ENCODE measurements at places on chromosomes 7 and 10.

- ATAC-seq, result no peak
Observed at GRCh38 chr10:10479465-10479864, 538.2 kb upstream of the CELF2 start.

DNA sequence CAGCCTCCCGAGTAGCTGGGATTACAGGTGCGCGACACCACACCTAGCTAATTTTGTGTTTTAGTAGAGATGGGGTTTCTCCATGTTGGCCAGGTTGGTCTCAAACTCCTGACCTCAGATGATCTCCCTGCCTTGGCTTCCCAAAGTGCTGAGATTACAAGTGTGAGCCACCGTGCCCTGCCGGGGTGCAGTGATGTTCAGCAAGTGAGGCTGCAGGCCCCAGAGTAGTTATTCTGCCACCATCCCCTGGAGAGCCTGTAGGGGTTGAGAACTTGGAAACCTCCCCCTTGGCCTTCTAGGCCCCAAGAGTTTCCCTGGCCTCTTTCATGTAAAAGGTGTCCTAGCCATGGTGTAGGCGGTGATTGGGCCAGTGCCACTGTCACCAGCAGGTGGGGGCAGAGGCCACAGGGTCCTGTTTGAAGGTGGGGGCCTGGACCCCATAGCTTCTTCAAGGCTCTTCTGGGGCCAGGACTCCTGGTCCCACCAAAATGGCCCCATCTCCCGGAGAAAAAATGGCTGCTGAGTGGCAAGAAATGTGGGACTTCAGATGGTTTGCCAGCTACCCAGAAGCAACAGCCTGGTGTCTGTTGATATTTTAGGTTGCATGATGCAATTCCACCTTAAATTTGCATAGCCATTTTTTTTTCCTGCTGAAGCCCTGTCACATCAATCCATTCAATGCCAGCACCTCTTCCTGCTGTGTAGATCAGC lies 25.5 kb upstream of the INMT start:
- no peak for ATAC-seq

DNA sequence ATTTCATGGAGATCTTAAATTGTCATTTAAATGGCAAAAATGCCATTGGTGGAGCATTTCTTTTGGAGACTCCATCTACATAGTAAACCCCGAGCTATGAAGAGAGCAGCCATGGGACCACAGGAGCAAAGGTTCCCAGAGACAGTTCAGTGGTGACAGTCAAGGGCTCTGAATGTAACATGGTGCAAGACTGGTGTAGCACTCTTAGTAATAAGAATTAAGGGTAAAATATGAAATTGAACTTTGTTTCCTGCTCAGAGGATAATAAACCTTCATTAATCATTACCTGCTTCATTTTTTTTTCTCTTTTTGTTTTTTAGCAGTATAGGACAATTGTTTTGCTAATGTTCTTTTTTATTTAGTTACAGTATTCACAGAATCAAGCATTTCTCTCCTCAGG lies 717.5 kb upstream of the POM121L12 start:
- ATAC-seq, result no peak

GRCh38 chr7:98569691-98570337 lies 47.3 kb upstream of the NPTX2 start:
- no peak for ATAC-seq

- ATAC-seq, result no peak
Observed at GRCh38 chr7:141511676-141512396, 39.4 kb upstream of the AGK start.

DNA sequence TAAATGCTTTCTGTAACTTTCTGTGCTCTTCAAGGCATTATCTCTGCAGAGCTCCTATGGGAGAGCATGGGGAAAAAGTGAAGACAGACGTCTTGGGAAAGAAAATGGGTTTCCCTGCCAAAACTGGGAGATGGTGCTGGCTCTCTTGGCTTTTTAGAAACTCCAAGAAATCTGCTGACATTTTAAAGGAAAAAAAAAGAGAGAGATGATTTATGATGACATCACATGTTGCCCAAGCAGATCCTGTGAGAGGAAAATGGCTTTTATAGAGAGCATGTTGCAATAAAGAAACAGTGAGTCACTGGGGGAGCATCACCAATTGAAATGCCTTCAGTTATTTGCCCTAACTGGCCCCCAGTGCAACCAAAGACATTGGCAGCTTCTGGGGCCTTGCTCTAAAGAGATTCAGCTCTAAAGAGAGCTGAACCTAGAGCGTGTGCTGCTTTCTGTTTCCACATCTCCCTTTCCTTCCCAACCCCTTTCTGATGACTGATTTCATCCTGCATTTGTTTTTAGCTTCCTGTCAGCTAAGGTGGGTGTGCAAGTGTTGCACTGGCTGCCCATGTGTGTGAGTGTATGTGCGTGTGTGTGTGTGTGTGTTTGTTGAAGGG lies 37.7 kb downstream of the LRMDA start:
- peak; percentile 63 for ATAC-seq

DNA sequence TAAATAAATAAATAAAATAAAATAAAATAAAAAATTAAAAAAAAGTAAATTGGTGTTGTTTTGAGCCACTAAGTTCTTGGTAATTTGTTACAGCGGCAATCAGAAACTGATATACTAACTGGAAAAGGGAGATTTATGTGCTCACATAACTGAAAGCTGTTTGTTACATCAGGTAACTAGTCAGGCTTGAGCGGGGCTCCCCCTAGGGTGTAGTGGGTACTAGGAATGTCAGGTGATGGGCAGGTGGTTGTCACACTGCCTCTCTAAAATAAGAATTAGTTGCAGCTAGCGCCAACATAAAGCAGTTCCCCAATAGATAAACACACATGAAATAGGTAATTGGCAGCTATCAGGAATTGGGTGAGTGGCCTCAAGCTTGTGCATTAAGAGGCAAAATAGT lies 1336.9 kb downstream of the XPNPEP1 start:
- no peak for ATAC-seq

- no peak for ATAC-seq
Observed at GRCh38 chr10:77197544-77197943, 440.1 kb downstream of the KCNMA1 start.

DNA sequence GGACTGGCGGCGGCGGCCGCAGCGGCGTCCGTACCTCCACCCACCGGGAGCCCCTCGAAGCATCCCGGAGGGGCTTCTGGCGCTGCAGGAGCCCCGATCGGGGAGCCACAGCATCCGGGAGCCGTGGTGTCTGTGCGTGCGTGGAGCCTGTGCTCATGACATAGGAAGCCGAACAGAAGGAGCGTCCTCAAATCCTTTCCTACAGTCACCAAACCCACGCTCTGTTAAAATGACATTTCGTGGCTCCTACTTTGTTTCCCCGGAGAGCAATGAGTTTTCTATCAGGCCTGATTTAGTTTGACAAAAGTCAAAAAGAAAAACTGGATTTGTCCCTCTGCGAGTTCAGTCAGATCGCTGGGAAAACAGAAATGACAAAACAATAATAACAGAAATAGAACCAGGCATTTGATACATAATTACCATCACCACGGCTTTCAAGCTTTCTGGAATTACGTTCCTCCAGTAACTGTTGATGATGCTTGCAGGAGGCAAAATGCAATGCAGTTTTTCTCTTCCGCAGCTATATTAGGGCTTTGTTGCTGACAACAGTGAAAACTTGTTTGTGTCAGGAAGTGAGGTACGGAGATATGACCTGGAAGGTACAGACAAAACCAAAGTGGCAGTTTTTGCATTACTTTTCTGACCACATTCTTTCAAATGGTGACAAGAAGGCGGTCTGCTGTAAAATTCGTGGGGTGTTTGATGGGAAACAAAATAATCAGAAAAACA lies 219.3 kb upstream of the MKLN1 start:
- no peak for ATAC-seq

- peak; percentile 37 for ATAC-seq
Observed at GRCh38 chr7:44565795-44566559, 7.7 kb downstream of the DDX56 start.

DNA sequence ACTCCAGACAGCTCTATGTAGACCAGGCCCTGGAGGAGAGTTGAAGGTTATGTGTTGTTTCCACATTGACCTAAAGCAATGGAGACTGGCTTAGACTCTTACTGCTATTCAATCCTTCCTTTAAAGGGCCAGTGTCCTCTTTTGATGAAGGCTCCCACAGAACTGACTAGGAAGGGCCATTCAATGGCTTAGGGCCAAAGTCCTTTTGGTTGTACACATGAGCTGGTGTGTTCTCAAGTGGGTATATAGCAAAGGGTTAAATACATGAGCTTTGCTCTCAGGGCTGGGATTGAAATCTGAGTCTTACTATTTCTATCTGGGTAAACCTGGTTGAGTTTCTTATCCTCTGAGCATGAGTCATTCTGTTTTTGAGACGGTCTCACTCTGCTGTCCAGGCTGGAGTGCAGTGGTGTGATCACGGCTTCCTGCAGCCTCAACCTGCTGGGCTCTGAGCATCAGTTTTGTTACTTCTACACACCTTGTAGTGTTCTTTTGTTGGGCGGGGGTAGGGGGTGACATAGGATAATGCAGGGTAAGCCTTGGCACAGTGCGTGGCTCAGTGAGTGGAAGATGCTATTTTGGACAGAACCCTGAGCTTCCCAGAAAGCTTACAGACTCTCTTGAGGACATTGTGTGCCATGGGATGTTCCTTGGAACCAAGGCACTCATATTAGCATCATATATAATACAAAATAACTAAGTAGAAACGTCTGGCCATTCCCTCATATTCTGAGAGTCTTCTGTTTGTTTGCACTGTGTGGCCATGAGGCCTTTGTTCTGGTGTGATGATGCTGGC lies 90.1 kb downstream of the ABCC2 start:
- peak; percentile 49 for ATAC-seq

- no peak for ATAC-seq
Observed at GRCh38 chr7:158784270-158784669, 45.0 kb downstream of the ESYT2 start.

GRCh38 chr7:34331102-34331501 lies 326.9 kb upstream of the NPSR1 start:
- no peak for ATAC-seq

DNA sequence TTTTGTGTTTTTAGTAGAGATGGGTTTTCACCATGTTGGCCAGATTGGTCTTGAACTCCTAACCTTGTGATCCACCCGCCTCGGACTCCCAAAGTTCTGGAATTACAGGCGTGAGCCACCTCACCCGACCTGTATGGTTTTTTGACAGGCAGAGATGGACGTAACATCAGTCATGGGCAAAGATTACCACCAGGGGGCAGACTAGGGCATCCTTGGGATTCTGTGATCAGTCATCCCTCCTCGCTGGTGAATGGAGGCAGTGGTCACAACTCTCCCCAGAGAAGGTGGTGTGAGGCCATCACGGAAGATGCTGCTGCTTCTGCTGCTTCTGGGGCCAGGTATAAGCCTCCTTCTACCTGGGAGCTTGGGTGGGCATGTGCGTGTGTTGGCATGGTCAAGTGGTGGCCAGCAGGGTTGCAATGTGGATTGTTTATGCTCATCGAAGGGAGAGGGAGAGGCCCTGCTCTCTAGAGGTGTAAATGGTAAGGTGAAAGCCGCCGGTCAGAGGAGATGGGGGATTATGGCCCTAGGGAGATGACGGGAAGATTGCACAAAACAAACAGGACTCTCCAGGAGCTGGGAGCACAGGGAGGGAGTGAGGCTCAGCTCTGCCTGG lies 122.7 kb upstream of the PRSS1 start:
- ATAC-seq, result peak; percentile 81

- no peak for ATAC-seq
Observed at GRCh38 chr7:43535031-43535451, 47.9 kb upstream of the STK17A start.

DNA sequence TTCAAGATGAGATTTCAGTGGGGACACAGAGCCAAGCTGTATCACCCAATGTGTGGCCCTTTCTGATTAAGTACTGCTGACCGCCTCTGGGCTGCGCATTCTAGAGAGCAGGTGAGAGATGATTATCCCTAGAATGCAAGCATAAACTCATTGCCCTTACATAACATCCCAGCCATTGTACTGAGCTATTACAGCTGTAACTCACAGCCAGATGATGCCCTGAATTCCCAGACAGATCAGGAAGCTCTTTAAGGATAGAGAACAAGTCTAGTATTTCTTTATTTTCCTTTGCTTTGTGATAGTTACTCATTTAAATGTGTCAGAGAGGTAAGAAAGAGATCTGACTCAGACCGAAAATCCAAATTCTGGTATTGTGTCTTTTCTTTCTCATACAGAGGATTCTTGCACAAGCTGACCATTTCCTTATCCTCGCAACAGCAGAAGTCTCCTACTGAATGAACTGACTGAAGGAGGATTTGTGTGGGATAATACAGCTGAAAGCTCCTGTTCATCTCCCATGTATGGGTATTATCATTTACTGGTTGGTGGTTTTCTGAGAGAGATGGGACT lies 58.4 kb downstream of the ZNF22 start:
- ATAC-seq, result no peak

DNA sequence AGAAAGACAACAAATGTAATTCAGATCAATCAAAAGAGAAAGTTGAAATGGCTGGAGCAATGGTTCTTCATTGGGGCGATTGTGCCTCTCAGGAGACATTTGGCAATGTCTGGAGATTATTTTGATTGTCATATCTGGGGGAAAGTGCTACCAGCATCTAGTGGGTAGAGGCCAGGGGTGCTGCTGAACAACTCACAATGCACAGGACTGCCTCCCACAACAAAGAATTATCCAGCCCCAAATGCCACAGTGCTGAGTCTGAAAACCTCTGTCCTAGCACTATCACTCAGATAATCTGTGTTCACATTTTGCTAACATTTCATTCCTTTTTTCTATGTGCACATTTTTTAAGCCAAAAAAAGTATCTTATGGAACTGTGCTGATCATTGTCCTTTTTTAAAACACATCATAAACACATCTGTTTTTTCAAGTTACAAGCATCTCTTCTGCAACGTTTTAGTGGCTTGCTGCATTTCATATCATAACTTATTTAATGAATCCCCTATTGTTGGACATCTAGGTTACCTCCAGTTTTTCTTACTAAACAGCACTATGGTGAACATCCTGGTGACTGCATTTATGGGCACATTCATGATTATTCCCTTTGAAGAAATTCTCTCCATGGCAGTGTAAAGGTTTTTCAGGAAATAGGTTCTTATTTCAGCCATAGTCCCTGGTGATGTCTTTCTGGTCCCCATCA lies 114.2 kb downstream of the C10orf105 start:
- no peak for ATAC-seq

DNA sequence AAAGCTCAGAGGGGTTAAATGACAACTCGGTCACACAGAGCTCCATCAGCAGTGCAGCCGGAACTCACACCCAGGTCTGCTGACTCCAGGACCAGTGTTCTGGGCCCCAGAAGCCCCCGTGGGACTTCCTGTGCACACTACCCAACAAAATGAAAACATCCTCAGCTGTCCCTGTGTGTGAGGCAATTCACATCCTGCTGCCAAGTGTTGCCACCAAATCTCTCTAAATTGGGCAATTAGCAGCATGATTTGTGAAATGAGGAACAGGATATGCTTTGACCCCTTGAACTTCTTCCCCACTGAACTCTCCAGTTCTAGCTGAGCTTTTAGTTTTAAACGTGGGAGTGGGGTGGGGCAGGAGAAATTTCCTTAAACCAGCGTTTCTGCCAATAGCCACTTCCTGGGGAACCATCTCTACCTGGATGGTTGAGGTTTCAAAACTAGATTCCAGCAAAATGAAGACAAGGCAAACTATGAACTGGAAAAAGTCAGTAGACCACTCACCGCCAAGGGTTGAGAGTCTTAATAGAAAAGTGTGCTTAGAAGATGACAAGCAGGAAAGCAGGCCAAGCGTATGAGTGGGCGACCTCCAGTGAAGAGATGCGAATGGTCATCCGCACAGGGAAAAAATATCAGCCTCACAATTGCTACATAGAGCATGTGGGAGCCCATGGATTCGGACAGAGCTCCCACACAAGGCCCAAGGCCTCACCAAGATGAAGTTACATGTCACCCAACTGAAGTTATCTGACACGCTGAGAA lies 51.9 kb upstream of the CHST15 start:
- ATAC-seq, result no peak
